Cerebellar nuclear complex (tissue), 1 donor: ENCODE measurements at places on chromosomes 5 and 9.

GRCh38 chr9:79140751-79141150 lies 431.0 kb upstream of the TLE4 start:
- no peak for DNase-seq

GRCh38 chr9:77944556-77945243 lies 86.9 kb downstream of the GNAQ start:
- DNase-seq: no peak

DNA sequence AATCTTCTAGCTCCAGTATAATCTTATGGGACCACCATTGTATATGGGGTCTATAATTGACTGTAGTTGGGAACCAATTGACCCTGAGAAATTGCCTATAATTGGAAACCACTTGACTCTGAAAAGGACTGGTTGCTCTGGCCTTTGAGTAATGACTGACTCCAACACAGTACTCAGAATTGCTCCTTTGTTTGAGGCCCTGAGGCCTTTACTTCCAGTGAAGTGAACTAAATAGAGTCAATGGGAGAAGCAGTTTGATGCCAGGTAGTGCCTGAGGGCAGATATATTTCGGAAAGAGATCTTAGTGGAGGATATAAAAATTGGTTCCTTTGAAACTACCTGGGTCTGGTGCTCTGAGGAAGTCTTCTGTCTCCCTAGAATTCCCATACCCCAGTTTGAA lies 16.0 kb upstream of the TMEM171 start:
- no peak for DNase-seq

- no peak for DNase-seq
These were observed 238.8 kb downstream of the GADD45G start for GRCh38 chr9:89843591-89843990.

GRCh38 chr9:126692759-126693427 lies 79.2 kb downstream of the LMX1B start:
- DNase-seq: no peak

- no peak for DNase-seq
These were observed 14.9 kb upstream of the ASS1 start for GRCh38 chr9:130429831-130430230.

GRCh38 chr5:165393839-165394238 lies 1888.4 kb downstream of the MAT2B start:
- no peak for DNase-seq

DNA sequence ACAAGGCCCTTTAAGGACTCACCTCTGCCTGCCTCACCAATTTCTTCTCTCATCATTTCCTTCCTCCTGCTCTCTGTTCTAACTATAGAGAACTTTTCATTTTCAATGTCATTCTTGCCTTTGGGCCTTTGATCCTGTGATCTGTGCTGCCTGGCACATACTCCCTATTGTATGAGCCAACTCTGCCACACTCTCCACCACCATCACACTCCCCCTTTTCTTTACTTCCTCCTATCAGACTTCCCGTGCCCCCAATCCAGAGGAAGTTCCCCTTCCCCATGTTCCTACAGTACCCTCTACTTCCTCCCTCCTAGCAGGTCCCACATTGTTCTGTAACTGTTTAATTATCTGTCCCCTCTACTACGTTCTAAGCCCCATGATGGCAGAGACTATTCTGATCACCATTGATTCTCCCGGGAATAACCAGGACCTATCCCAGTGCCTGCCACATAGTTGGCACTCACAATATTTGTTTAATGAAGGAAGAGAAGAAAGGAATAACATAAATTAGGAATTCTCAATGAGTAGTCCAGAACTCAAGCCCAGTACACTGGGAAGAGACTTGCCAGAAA lies 27.5 kb downstream of the ADAM19 start:
- DNase-seq: no peak

DNA sequence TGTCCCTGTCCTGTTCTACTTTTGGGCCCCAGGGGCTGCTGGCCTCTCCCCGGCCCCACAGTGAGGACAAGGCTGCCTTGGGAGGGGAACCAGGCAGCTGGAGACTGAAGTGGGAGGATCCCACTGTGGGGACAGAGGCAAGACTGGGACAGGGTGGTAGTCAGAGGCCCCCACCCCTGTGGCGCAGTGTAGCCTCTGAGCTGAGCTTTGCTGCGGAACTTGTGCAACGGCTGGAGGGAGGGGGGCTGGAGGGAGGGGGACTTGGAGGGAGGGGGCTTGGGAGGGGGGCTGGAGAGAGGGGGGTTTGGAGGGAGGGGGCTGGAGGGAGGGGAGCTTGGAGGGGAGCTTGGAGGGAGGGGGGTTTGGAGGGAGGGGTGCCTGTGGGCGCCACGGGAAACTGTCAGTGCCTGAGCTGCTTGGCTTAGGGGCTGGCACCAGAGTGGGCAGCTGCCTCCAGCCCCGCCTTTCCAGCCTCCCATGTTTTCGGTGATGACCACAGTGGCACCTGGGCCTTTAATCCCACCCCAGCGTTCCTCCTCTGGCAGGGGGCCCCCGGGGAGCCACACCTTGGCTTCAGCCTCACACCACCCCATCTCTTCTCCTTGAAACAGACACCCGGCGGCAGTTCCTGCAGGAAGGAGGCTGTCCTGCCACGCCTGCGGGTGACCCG lies 2.3 kb upstream of the FUT7 start:
- DNase-seq: peak; percentile 29

- DNase-seq: no peak
These were observed 578.4 kb downstream of the CDK5RAP2 start for GRCh38 chr9:120001536-120001935.

DNA sequence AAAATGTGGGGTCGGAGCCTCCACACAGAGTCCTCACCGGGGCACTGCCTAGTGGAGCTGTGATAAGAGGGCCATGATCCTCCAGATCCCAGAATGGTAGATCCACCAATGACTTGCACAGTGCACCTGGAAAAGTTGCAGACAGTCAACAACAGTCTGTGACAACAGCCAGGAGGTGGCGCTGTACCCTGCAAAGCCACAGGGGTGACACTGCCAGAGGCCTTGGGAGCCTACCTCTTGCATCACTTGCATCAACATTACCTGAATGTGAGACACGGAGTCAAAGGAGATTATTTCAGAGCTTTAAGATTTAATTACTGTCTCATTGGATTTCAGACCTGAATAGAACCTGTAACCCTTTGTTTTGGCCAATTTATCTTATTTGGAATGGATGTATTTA lies 614.1 kb upstream of the CDH9 start:
- no peak for DNase-seq

GRCh38 chr5:132812781-132813598 lies at the start of gene SOWAHA:
TSS of gene SOWAHA (plus strand) at chr5:132813302. CDS start at chr5:132813622, 320 bp downstream.
- DNase-seq: no peak

DNA sequence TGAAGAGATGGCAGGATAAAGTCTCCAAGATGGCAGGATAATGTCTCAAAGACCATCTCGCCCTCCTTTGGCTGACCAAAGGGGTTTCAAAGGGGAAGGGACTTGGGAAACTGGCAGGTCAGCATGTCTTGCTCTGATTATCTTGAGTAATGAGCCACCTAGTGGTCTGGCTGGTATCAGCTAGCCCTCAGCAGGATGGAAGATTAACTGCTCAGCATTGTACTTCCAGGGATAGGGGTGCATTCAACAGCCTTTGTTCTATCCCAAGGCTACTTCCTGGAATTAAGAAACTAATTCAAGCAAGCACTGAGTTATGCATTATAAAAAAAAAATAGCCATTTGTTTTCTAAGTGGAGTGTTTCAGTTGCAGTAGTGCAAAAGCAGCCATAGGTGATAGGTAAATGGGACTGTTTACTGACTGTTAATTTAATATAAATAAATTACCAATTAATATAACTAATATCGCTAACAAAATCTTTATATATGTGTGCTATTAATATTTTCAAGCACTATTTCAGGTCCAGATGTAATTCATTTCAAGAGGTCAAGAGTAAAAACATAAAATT lies 555.5 kb downstream of the CDH9 start:
- DNase-seq: no peak

DNA sequence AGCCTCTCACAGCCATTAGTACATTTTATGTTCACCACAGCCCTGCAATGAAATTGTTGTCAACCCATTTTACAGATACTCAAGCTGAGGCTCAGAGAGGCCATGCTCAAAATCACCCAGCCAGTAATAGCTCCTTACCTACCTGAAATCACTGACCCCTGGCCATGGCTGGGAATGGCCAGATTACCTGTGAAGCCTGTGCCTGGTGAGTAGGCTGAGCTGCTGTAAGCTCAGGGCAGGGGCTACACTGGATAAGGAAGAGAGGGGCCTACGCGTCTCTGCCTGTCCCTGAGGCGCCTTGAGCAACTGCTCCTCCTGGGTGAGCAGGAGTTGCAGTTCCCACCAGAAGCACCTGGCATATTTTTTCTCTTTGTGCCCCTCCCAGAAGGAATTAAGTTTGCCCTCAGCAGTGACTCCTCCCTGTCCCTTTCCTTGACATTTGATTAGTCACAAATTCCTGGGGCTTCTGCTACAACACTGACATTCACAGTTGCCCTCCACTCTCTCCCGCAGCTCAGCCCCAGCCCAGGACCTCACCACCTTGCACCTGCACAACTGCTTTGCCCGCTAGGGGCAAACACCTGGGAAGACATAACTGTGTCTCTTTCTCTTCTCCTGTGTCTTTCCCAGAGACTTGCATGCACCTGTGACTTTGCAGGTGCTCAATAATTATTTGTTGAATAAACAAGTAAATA lies 5.7 kb downstream of the CLTB start:
- DNase-seq: no peak

- no peak for DNase-seq
These were observed 101.0 kb downstream of the SPOCK1 start for GRCh38 chr5:137398154-137398553.

DNA sequence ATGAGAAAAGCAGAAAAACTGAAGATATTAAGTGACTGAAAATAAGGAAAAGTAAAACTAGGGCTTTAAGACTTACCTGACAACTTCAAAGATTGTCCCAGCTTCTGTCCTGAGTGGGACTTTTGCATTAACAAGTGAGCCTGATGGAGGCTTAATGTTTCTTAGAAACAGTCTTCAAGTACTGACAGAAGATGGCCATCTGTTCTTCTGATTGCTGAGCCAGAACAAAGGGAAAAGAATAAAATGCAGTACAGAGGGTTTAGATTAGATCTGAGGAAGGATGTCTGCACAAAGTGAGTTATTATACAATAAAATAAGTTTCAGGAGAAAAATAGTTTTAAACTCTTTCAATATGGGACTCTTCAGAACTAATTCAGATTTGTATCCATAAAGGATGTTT lies 500.7 kb downstream of the CETN3 start:
- DNase-seq: no peak

- DNase-seq: no peak
These were observed 471.1 kb downstream of the DMAC1 start for GRCh38 chr9:7328453-7328852.

DNA sequence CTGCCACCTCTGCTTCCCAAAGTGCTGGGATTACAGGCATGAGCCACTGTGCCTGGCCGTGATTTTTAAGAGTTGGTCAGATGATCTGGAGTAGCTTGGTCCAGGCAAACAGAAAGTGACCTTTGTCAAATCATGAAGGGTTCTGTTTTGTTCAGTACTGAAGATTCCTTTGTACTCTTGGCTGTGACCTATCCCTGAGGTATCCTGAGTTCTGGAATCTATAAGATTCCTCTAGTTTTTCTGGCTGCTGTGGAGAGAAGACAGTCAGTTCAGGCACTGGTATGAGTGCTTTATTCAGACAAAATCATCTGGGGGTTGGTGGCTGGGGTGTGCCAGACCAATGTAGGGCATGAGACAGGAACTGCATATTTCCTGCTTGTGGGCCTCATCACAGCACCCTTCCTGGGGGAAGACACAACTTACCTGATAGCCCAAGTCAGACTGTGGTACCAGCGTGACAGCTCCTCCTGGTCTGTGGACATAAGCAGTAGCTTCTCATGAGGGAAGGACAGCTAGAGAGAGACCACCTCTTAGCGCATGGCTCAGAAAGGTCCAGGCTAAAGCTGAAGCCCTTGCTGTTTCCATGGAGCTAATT lies 3.1 kb downstream of the ARHGEF39 start:
- DNase-seq: no peak

- DNase-seq: no peak
These were observed 131.9 kb downstream of the ST8SIA4 start for GRCh38 chr5:100771181-100771580.

GRCh38 chr5:33530183-33531036 lies 89.6 kb downstream of the TARS1 start:
- no peak for DNase-seq

- no peak for DNase-seq
These were observed 103.5 kb downstream of the DAPK1 start for GRCh38 chr9:87601176-87601575.

GRCh38 chr5:98997000-98997399 lies 68.2 kb upstream of the CHD1 start:
- no peak for DNase-seq

- DNase-seq: no peak
These were observed 53.0 kb downstream of the CXXC5 start for GRCh38 chr5:139701056-139701741.

GRCh38 chr5:133402775-133403174 lies 209.6 kb downstream of the FSTL4 start:
- no peak for DNase-seq

GRCh38 chr5:35853631-35854030 lies 3.1 kb upstream of the IL7R start:
- no peak for DNase-seq

DNA sequence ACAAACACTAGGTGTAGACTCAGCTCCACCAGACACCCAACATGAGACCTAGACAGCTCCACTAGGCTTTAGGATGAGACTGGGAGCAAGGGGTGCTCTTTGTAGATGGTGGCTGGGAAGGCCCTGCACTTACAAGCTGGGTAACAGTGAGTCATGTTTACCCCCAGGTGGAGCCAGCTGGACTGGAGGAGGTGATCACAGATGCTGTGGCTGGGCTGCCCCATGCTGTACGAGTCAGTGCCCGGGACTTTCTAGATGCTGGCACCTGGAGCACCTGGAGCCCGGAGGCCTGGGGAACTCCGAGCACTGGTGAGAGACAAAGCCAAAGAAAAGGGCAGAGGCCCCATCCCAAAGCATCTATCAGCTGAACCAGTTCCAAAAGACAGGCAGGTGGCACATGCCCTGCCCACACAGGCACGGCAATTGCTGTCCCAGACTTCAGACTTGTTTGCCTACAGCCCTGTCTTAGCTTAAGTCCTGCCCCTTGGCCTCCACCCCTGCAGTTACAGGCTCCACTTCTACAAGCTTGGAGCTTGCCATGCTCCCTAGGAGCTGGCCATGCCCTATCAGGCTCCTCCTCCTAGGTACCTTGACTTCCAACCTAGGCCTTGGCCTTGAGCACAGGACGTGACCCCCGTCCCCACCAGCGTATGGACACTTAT lies 2.7 kb downstream of the CCL27 start:
- DNase-seq: no peak

- no peak for DNase-seq
These were observed 115.8 kb upstream of the SLIT3 start for GRCh38 chr5:169416583-169417196.

GRCh38 chr9:93813221-93814076 lies 141.7 kb downstream of the BARX1 start:
- DNase-seq: no peak

GRCh38 chr9:83598487-83598886 lies 24.5 kb upstream of the IDNK start:
- no peak for DNase-seq

DNA sequence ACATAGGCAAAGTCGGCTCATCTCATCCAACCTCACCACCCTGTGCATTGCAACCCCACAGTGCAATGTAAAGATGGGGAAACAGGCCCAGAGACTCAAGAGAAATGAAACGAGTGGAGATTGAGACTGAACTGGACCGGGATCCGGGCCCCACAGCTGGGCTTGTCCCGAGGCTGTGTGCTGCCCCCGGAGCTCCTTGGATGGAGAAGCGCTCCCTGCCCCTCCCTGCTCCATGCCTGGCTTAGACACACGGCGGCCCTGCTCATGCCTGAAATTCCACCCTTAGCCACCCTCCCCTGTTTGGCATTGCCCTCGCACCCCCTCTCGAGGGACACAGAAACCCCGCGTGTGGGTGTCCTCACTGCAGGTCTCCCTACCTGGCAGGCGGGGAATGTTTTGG lies 27.2 kb upstream of the FCN1 start:
- DNase-seq: no peak
